ENCODE measurements at places on chromosomes 7 and 10.

DNA sequence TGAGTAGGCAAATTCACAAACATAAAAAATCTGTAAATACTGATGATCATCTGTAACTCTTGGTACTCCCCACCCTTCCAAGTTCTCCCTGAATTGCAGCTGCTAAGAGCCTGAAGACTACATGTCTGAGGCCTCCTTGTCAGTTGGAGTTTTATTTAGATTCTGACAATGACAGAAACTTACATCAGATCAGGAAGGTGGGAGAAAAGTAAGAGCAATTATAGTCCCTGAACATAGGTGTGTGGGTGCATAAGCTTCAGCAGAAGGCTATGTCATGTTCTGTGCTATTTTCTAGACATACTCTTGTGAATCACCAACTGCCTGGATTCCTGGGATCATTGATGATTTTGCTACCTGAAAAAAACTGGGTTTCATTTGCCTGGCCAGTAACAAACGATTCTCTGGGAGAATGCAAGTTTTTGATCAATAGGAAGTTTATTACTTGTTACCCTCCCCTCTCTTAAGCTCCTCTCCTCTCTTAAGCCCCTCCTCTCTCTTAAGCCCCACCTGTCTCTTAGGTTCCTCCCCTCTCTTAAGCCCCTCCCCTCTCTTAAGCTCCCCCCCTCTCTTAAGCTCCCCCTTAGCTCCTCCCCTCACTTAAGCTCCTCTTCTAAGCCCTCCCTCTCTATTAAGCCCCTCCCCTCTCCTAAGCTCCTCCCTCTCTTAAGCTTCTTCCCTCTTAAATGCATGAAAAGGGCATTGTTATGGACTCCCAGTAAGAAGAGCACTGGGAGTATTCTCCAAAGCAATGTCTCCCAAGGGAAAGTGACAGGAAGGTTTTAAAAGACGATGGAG is 1183.4 kb upstream of the AUTS2 start:
- no peak for DNase-seq

DNA sequence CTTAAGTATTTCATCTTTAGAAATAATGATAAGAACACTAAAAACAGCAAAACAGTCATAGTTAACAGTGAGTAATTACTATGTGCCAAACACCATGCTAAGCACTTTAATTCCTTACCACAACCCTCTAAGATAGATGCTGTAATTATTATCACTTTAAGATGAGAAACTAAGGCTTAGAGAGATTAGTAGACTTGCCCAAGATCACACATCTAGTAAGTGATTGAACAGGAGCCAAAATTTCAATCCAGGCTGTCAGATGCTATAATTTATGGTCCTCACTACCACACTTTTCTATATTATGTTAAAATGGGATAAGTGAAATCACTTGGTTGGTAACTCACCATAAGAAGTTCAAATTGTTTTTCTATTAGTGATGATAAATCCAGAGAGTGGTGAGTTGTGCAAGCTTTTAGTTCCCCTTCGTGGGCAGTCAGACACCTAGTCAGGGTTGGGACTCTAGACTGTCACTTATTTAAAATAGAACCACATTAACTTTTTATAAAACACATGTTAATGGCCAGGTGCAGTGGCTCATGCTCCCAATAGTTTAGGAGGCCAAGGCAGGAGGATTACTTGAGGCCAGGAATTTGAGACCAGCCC is 85.9 kb upstream of the GATA3 start:
- no peak for DNase-seq

DNA sequence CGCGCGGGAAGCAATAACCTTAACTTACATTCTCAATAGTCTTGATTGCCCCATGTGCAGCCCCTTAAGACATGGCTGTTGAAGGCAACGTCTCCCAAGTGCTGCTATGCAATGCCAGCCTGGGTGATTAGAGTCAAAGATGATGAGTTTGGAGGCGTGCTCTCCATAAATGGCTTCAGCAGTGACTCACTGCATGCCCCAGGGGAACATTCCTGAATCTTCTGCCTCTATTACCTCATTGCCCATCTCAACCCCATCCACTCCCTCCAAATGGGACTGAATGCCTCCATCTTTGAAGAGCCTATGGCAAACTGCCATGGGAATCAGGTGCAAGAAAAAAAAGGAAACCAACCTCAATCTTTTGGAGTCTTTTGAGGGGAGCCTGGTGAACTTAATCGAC is 282.8 kb downstream of the SNX10 start:
- DNase-seq = no peak

DNA sequence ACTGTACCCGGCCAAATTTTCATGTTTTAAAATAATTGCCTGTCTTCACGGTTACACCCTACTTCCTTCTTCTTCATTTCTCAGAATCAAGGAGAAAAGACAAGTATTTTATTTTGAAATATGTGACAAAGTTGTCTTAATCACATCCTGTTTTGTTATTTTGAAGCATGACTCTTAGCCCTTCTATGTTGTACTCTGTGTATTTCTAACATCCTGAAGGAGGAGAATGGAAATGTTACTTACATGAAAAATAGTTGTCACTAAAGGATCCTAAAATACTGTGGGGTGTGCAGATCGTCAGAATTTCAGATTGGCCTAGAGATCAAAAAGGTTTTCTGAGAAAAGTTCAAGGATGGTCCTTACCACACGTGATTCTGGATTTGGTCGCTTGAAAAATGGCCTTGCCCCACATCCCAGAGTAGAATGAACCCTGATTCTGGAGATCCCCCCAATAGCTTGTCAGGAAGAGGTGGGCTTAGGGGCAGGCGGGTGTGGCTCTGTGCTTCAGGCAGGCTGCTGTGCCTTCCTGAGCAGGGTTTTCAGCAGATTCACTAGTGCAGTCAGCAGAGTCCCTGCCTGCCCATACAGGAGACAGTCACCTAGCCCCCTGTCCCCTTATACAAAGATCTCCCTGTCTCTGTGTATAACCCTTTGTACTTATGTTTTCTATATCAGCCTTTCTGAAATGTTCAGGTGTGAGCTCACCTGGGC is 8.6 kb downstream of the UPP1 start:
- no peak for DNase-seq

DNA sequence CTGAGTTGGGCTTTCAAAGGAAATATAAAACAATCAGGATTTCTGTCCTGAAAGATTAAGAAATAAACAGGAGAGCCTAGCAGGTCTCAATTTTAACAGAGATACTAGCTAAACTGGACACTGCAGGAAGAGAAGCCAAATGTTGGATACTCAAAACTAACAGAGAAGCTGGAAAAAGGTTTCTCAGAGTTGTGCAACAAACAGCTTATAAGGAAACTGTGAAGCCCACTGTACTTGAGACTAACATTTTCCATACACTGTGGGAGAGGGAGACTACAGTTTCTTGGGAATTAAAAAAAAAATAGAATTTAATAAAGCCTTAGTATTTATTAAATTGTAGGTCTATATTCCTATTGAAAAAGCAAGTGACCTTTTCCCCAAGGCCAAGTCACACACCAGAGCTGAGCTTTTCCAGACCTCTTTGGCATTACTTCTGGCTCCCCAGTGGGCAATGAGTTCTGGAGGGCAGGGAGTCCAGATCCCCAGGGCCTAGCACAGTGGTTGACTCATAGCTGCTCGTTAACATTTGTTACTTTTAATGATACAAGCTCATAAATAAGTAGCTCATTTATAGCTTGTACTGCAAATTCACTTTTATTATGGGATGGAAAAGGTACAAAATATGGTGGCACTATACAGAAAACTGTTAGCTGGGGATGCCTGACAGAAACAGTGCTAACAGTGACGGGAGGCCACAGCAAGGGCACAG is 68.3 kb downstream of the MINDY3 start:
- no peak for DNase-seq

DNA sequence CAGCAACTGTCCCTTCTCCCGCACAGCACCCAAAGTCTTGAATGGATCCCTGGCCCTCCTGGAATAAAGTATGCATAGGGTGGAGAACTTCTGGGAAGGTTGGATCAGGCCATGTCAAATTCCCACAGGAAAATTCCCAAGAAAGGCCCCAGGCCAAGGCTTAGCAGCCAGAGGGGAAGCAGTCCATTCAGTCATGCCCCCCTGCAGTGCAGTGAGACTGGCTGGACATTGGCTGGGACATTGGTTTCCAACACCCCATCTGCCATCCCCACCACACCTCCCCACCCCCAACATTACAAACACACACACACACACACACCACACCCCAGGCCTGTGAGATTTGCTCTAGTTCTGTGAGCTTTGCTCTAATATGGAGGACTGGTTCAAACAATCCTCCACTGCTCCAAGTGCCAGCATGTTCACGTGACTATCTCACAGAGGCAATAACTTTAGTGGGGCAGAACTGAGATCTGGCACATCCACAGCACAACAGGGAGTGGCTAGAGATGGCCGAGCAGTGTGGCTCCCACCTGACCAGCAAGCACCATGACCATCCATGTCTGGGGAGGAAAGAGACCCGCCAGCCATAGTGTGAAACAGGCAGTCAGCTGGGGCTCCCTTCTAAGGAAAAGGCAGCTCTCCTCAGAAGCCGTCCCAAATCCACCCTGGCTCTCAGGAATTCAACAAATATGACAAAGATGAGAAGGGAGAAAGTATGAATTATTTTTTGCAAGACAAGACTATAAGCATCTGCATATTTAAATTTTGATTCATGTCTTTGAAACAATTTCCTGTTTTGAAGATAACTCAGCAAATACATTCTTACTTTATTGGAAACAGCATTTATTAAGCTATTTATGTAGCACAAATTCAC is 6.7 kb upstream of the FAM170B start:
- DNase-seq = no peak

DNA sequence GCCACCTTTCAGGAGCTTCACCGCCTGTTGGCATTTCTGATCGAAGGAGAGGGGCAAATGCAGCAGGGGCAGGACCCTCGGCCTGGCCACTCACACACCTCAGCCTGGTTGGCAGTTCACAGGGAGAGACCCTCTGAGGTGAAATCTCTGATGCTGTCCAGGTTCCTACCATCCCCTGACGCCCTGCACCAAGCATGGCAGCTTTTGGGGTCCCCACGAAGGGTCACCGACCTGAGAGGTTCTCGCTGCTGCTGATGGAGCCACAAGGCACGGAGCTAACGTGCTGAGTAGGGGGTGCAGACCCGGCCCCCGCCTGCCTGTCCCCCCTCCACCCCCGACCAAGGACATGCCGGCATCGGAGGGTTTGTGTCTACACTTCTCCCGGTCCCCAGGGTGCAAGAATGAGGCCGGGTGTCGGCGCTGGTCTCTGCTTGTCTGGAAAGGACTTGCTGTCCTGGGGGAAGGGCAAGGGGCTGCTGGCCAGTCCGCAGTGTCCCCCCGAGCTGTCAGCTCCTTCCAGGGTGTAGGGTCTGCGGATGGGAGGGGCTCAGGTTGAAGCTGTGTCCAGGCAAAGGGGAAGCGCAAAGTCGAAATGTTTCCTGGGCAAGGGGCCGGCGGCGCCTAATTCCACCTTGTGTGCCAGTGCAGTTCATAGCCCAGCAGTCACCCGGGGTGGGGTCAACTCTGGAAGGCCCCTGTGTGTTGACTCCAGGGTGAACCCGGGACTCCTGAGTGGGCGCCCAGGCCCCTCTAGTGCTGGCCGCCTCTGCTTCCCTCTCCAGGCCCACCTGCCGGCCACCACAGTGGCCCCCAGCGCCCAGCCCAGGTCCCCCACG is 132.6 kb downstream of the DNAJB6 start:
- DNase-seq = no peak

DNA sequence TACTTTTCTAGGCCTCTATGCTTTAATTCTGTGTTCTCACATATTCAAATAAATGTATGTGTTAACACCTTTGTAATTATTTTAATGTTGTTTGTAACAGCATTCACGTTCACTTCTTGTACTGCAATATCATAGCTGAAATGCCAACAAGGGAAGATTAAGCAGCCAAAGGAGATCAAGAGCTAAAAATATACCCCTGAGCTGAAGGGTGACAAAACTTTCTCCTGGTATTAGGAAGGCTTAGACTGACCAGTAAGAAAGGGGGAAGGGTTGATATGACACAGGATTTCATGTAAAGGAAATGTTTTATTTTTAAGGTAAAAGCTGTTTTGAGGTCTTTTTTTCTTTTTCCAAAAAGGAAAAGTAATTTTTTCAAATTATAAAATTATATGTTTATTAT is 40.4 kb upstream of the VDAC2 start:
- no peak for DNase-seq

GRCh38 chr7:139936760-139937310 is 107.8 kb downstream of the TBXAS1 start:
- no peak for DNase-seq

DNA sequence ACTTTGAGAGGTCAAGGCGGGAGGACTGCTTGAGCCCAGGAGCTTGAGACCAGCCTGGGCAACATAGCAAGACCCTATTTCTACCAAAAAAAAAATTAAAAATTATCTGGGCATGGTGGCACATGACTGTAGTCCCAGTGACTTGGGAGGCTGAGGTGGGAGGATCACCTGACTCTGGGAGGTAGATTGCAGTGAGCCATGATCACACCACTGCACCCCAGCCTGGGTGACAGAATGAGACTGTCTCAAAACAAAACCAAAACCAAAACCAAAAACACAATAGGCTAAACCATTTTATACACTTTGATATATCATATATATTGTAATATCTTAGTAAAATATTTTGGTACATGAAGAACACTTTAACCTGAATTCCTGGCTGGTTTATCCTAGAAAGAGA is 101.6 kb downstream of the RAPGEF5 start:
- no peak for DNase-seq

GRCh38 chr10:25604591-25604990 is 329.4 kb upstream of the MYO3A start:
- no peak for DNase-seq

GRCh38 chr7:16284581-16284980 is 136.8 kb downstream of the CRPPA start:
- no peak for DNase-seq

- no peak for DNase-seq
Measured at GRCh38 chr10:110775020-110775375, 96.7 kb upstream of the PDCD4 start.

DNA sequence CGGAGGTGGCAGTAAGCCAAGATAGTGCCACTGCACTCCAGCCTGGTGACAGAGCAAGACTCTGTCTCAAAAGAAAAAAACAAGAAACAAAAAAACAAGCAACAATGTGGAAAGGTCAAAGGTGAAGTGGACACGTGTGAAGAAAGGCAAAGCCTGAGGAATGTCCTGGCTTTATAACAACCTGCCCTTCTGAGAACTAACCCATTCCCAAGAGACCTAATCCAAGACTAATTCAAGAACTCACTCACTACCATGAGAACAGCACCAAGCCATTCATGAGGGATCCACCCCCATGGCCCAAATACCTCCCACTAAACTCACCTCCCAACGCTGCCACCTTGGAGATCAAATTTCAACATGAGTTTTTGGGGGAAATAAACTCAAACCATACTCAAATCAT is 47.5 kb upstream of the KIF5B start:
- no peak for DNase-seq

- DNase-seq = no peak
Measured at GRCh38 chr10:129586898-129587443, 119.9 kb downstream of the MGMT start.

DNA sequence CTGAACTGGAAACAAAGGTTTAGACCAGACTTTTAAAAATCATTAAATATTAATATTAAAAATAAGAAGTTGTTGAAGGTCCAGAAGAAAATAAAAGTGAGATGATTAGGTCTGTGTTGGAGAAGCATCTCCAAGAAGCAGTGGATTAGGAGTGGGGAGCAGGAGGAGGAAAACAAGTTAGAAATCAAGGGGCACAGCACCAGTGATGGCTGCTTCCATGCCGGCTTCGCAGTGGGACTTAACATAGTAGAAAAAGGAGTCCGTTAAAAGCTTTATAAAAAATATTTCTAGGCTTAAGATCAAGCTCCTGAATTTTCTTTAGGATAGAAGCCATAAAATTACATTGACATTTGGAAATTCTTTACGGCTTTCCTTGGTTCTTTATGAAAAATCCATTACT is 95.8 kb downstream of the CDC14C start:
- DNase-seq = no peak

GRCh38 chr7:130998993-130999602 is 265.1 kb upstream of the KLF14 start:
- DNase-seq = no peak

GRCh38 chr10:4607681-4608080 is 218.3 kb upstream of the AKR1E2 start:
- no peak for DNase-seq
